A549 (cell line): ENCODE measurements at places on chromosomes 16 and 17.

DNA sequence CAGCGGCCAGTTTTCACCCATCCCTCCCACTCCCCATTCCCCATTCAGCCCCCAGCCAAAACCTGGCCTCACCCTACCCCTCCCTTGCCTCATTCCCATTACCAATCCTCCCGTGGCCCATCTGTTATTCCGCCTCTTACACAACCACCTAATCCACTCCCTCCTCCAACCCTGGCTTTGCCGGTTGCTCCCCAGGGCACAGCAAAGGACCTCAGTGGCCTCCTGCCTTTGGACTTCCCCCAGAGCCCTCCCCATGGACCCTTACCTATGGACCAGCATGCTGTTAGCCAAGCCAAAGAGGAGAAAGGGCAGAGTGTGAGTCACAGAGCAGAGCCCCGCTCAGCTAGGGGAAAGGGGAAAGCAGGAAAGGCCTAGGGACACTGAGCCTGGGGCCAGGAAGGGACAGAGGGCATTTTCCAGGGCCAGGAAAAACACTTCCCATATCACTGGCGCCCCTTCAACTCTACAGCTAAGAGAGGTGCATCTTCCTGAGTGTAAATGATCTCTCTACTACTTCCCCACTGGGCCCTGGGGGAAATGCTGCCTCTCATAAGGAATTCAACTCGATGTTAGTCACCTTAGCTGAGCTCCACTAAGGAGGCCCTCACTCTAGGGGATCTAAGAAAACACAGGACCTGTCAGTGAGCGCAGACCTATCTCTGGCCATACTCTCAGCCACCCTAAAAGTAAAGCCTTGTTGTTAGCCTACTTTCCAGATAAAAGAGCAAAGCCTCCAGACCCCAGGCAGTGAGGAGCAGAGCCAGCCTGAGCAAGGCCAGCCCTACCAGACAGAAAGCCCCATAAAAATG, 10.6 kb downstream of the PEMT start:
- DNase-seq: no peak

GRCh38 chr17:7410634-7411426, 3.2 kb downstream of the NLGN2 start:
- DNase-seq: no peak

DNA sequence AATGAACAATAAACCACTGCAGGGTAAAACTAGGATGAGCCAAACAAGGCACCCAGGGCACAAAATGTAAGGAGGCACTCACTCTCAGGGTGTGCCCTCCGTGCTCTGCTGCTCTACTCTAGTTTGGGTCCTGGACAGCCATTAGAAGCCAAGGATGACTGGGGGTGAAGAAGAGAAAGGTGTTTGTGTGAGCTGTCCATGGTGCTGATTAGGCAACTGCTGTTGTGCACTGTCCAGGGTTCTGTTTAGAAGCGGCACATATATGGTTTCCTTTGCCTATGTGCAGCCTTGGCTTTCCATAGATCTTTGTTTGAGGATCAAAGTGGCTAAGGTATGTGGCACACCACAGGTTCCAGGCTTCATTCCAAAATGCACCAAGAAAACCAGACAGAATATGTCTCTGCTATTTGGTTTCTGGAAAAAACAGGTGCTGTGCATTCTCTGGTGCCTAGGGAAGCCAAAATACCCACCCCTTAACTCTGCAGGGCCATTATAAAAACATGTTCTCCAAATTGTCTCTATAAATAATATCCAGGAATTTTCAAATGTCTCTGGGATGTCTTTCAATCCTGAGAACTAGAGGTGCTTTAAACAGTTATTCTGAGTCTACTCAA, 123.5 kb downstream of the CBLN1 start:
- DNase-seq: peak; percentile 21

DNA sequence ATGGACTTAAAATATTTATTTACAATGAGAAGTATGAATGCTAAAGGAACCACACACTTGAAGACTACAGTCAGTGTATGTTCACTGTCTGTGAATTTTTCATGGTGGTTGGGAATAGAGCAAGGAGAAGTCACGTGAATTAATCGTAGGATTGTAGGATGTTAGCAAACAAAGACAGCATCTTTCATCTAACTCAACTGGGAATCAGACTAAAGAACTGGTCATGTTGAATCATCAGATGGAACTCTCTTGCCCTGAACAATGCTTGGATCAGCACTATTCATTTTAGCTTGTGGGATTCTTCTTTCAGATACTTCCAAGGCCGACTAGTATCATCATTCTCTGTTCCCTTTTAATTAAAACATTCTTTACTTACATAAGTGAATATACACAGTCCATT, 18.1 kb downstream of the KCNJ2 start:
- no peak for DNase-seq
